NCI-H1105 (cell line): ENCODE measurements at places on chromosomes 4 and X.

- no peak for DNase-seq
These were observed 8.9 kb downstream of the EIF4E start for GRCh38 chr4:98919996-98920395.

GRCh38 chr4:184891816-184892397, 66.1 kb upstream of the ACSL1 start:
- DNase-seq, result no peak

- no peak for DNase-seq
These were observed 2.7 kb downstream of the BEX3 start for GRCh38 chrX:103378990-103379389.

- no peak for DNase-seq
These were observed 1.1 kb upstream of the TBC1D14 start for GRCh38 chr4:6908432-6909112.

DNA sequence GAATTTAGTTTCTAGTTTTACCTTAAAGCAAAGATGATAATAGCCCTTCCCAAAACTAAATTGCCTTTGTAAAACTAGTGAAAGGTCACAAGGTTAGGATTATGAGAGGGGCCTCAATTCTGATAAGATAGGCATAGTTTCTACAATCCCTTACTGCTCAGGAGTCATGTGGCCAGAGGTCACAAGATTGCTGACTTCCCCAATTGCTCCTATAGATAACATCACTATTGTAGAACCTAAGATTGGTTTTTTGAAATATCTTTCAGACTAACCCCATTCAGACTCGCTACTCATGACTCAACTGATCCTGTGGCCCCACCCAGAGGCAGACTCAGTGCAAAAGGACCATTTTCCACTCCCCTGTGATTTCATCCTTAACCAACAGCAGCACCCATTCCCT, 70.3 kb downstream of the SCD5 start:
- no peak for DNase-seq

GRCh38 chrX:22652596-22652995, 347.2 kb upstream of the DDX53 start:
- no peak for DNase-seq

DNA sequence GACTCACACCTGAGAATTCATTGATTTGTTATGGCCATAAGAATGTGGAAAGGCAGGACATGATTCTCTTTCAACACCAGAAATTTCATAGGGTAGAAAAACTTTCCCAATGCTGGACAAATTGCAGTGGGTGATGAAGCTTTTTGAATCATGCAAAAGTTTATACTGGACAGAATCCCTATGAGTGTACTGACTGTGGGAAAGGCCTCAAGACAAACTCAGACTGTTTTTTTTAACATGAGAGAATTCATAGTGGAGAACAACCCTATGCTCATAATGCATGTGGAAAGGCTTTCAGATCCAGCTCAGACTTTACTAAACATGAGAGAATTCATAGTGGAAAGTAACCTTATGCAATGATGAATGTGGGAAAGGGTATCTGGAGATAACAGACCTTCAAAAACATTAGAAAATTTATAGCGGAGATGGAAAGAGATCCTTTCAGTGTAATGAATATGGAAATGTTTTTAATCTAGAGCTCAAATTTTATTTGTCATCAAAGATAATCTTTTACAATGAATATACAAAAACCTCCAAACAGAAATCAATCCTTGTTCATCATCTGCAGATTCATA, 36.2 kb upstream of the MAGED1 start:
- DNase-seq, result no peak

- no peak for DNase-seq
These were observed 51.4 kb downstream of the ABLIM2 start for GRCh38 chr4:8107146-8107657.

- no peak for DNase-seq
These were observed 2.7 kb upstream of the ADH7 start for GRCh38 chr4:99437723-99438404.

GRCh38 chrX:93673056-93673868, at the start of gene NAP1L3:
TSS of gene NAP1L3 (minus strand) at chrX:93673578. CDS start at chrX:93673304, 274 bp downstream.
- peak; percentile 78 for DNase-seq

GRCh38 chr4:30832639-30833038, 112.5 kb downstream of the PCDH7 start:
- no peak for DNase-seq

DNA sequence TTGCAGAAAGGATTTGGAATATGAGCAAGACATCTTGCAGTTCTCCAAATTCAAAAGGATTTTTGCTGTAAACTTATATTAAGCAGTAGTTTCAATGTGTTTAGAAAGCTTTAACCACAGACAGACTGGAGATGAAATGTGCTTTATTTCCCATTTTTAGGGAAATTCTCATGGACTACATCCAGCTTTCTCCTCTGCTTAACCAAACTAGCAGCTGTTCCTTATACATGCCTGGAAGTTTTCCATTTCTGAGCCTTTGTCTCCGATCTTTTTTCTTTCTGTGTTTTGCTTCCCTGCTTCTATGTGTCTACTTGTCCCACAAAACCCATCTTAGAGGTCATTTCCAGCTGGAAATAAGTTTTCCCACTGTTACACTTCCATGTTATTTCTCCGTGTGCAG, 41.6 kb downstream of the TMA16 start:
- no peak for DNase-seq

DNA sequence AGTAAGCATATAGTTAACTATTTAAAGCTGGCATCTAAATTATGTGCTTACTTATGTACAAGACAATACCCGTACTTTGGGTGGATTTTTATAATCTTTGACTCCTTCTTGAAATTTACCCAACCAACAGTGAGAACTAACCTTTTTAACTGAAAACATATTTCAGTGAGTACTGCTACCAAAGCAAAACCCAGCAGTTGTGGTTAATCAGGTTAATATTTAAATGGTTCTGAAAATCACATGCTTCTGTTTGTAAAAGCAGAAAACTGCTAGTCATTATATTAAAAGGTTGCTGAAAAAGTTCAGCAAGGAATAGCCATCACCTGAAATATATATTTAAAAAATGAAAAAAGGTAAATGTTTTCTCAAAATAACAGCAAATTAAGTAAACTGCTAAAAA, 20.0 kb downstream of the UBE2D3 start:
- DNase-seq, result no peak

- no peak for DNase-seq
These were observed 507 bp downstream of the LIN54 start for GRCh38 chr4:83010111-83010521.

DNA sequence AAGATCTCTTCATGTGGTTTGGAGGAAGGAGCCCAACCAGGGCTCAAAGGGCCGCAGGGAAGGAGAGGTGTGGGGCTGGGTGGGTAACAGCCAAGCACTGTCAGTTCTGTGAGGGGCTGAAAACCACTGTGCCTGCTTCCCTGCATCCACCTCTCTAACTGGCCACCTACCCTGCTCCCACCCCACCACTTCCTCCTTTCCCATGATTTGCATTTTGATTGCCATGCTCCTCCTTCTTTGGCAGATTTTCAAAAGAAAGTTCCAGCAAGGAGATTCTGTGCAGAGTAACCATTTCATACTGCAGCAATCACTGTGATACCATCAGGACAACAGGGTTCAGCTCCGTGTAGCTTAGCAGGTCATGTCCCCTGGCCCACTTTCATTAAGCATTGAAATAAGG, 1.8 kb downstream of the ZNF674 start:
- no peak for DNase-seq

DNA sequence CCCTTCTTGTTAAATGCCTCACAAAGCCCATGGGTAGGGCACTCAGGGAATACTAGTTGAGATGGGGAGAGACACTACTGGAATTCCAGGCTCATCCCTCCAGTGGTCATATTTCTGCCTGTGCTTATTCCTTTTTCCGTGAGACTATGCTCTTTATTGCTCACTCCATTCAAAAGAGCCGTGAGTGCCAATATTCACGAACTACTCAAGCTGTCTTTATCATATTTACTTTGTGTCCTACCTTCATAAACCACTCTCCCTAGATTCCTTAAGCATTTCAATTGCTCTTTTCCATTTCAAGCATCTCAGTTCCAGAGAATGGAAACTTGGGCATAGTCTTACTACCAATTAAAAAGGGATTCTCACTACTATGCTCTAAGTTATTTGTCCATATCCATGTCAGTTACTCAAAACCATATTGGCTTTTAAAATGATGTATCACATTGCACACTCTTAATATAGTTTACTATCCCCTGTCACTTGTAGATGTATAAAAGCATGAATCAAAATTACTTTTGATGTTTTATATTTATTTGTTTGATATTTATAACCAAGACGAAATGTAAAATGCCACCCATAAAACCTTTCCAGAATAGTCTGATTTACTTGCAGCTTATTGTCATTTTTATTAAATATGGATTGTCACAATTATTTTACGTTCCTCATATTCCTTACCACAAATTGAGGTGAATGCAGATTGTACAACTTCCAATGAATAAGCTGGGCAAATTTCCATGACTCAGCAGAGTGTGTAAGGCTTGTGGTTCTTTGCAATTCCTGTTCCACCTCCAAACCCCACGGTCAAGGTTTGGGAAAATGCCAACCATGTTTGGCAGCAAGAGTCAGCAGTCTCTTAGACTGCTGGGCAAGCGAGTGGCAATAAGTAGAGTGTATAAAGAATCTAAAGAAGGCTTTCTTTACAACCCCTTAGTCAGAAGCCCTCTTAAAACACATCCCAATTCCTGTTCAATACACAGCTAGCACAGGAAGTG, 24.4 kb downstream of the ENOX2 start:
- DNase-seq, result peak; percentile 26

GRCh38 chrX:47234583-47234982, 1.8 kb downstream of the USP11 start:
- no peak for DNase-seq

- no peak for DNase-seq
These were observed 89.0 kb downstream of the MXRA5 start for GRCh38 chrX:3257471-3257870.

GRCh38 chr4:151540728-151541388, 131.9 kb downstream of the FHIP1A start:
- DNase-seq, result peak; percentile 86

DNA sequence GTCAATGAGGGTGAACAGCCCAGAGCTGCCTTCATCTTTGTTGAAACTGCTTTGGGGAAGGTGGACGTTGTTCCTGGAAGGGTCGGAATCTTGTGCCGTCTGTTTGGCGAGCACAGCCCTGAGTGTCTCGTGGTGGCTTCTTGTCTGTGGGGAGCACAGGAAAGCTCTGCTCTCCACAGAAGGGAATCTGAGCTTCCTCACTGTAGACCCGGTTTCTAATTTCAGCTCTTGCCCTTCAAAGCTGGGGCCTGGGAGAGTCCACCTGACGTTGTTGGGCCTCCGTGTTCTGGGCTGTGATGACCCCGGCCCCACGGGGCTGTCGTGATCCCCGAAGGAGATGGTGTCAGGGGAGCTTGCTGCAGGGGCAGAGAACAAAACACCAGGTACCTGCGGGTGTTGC, 47.5 kb downstream of the SORCS2 start:
- DNase-seq, result no peak
